ENCODE measurements at places on chromosomes 3 and 15.

DNA sequence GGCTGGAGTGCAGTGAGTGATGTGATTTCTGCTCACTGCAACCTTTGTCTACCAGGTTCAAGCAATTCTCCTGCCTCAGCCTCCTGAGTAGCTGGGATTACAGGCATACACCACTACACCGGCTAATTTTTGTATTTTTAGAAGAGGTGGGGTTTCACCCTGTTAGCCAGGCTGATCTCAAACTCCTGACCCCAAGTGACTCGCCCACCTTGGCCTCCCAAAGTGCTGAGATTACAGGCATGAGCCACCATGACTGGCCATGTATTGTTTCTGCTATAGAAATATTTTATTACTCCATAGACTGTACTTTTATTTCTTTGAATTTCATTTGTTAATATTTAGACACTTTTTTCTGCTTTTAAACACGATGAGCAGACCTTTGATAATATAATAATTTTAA is 60.4 kb downstream of the GTF2E1 start:
- no peak for DNase-seq

DNA sequence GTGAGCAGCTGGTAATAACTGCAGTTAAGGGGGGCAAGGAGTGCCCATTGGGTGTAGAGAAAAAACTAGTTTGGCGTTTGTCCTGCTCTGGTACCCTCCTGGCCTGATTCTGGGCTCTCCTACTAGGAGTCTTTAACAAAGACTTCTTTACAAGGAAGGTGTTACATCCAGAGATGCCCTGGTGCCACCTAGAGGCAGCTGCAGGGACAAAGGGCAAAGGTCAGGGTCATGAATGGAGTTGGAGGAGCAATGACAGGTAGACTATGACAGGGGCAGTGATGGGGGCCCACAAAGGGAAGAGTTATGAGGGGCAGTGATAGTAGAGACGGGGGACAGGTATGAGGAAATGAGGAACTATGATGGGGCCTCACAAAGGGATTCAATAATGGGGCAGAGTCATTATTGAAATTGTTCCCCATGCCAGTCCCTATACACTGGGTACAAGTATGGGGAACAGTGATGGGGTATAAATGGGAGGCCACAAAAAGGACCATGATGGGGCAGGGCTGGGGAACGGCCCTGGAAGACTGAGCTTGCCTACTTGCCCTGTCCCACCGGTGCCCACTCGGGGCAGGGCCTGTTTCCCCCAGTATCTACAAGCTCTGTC is 7.9 kb downstream of the CCDC71 start:
- no peak for DNase-seq

DNA sequence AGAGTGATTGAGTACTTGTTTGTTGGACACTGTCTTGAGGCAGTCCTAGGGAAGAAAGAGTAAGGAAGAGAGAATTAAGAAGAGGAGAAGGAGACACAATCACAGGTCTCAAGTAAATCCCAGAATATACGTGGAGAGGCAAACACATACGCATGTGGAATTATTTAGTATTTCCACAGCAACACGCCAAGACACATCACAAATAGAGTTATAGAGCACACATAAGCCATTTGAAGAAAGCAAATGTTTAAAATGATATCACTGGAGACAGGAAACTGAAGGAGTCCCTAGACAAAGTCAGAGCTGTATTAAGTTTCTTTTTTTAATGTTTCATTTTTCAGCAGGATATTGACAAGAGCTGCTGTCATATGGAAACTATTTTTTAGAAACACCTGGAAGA is 206.1 kb upstream of the LRIG1 start:
- DNase-seq: no peak

DNA sequence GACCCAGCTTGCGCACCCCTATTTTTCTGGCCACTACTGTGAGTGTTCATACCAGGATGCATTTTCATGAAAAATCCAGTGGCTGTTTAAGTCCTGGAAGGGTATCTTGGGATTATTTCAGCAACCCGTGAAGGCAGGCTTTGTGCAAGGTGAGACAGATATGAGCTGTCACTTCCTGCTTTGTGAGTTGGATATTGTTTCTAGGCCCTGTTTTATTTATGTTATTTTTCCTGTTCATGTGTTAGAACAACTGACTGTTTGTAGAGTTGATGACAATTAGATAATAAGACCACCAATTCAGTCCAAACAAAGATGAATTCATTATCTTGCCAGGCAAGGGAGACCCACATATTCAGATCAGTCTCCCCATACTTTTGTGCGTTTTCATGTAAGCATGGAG is 42.5 kb downstream of the ZBTB38 start:
- no peak for DNase-seq

- DNase-seq: no peak
Observed at GRCh38 chr3:61683549-61684236, 122.3 kb downstream of the PTPRG start.

- no peak for DNase-seq
Observed at GRCh38 chr3:161700998-161701397, 204.4 kb downstream of the OTOL1 start.

DNA sequence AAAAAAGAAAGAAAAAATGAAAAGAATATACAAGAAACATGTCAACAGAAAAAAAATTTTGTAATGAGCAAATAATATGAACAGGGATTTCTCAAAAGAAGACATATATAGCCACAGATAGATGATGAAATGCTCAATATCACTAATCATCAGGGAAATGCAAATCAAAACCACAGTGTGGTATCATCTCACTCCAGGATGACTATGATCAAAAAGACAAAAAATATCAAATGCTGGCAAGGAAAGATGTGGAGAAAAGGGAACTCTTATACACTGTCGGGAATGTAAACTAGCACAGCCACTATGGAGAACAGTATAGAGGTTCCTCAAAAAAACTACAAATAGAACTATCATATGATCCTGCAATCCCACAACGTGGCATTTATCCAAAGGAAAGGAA is 94.1 kb downstream of the C3orf70 start:
- DNase-seq: no peak

DNA sequence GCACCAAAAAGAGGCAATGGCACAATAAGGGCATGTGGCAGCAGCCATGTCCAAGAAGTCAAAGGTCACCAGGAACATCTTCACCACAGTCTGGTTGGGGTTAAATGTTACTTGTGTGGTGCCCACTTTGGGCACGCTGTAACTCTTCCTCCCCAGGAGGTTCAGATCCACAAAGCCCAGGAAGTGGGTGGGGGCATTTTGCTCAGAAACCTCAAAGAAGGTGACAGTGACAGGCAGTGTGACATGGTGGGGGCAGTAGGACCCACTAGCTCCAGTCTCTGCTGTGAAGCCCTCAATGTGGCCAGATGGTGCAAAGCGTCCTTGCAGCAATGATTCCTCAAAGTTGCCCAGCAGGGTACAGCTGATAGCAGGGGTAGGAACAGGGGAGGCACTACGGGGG is 5.8 kb downstream of the ZNF80 start:
- DNase-seq: no peak

- DNase-seq: no peak
Observed at GRCh38 chr15:74453925-74454763, 6.8 kb downstream of the UBL7 start.

DNA sequence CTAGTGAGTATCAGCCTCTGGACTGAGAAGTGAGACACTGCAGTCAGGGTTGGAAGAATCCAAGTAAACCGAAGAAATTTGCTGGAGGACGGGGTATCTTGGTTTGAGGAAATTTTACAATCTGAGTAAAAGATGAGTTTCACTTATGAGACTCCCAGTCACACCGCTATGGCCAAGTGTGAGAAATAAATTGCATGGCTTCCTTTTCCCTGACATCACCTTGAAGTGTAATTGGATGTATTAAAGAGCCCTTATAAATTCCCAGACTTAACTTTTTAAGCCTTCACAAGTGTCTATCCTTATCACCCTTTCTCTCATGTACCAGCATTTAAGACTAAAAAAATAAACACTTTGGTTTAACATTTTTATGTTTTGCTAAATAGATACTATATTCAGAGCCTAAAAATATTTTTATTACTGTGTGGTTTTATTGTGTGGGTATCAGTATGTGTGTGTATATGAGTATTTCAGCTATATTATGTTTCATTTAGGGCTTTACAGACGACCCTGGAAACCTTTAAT is 23.8 kb downstream of the USP3 start:
- DNase-seq: no peak

DNA sequence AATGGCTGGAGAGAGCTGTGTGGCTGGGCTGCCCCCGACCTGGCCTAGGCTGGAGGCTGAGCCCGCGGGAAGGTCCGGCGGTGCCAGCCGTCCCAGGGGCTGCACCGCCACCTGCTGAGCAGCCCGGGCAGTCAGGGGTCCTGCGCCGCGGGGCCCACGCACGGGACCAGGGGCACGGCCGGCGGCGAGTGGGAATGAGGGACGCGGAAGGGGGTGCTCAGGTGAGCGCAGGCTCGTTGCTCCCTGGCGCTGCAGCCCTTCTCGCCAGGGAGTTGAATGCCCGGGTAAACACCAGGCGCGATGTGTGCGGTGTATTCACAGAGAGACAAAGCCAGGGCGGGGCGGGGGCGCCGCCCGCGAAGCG is 666 bp upstream of the SEMA3F start:
- DNase-seq: no peak

DNA sequence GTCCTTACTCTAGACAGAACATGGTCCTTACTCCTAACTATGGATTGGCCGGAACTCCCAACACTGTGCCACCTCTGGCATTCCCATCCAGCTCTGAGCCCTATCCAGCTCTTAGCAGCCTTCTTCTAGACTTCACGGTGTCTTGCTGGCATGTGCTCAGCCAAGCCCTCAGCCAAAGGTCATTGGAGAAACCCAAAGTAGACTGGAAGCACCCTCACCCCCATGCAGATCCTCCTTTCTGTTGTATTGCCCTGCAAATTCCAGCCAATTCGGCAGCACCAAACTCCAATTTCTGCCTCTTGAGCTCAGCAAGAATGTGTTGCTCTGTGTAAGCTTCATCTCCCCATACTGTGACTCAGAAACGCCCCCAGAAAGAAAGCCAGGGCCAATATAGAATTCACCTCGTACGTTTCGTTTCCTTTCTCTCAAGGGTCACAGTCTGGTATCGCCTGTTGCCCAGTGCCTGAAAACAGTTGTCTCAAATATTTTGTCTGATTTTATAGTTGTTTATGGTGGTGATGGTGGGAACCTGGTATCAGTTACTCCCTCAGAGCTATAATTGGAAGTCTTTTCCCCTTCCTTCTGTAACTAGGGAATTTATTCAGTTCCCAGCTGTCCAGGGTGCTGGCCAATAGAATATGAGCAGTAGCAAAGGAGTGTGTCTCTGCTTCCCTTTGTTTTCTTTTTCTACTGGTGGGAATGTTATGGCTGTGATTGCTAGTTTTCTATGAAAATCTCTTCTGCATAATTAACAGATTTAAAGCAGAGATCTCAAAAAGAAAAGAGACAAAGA is 28.4 kb upstream of the EPHB3 start:
- no peak for DNase-seq

GRCh38 chr15:52870015-52870414 is 79.9 kb upstream of the ONECUT1 start:
- no peak for DNase-seq

GRCh38 chr3:118531816-118532215 is 502.8 kb downstream of the IGSF11 start:
- DNase-seq: no peak

GRCh38 chr3:43178891-43179366 is 73.0 kb upstream of the POMGNT2 start:
- DNase-seq: no peak

GRCh38 chr3:132561003-132561402 is 36.1 kb upstream of the ACKR4 start:
- no peak for DNase-seq

- DNase-seq: no peak
Observed at GRCh38 chr3:40653001-40653400, 128.2 kb downstream of the ZNF621 start.

DNA sequence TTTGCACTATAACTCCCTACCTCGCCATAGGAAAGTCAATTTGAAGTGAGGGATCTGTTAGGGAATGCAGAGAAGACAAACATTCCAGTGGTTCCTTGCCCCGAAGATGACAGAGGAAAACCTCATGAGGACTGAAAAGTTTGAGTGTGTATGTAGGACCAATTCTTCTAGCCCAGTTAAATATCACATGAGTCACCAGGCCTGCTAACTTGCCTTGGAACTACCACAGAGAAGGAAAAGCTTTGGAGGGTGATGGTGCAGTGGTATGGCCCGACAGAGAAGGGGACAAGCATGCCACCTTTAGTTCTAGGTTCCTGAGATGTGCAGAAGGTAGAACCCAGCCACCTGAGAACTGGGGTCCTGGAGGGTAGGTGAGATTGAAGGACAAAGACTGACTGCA is 2.6 kb upstream of the UPK1B start:
- no peak for DNase-seq

GRCh38 chr3:2452249-2452648 is 353.6 kb downstream of the CNTN4 start:
- no peak for DNase-seq

DNA sequence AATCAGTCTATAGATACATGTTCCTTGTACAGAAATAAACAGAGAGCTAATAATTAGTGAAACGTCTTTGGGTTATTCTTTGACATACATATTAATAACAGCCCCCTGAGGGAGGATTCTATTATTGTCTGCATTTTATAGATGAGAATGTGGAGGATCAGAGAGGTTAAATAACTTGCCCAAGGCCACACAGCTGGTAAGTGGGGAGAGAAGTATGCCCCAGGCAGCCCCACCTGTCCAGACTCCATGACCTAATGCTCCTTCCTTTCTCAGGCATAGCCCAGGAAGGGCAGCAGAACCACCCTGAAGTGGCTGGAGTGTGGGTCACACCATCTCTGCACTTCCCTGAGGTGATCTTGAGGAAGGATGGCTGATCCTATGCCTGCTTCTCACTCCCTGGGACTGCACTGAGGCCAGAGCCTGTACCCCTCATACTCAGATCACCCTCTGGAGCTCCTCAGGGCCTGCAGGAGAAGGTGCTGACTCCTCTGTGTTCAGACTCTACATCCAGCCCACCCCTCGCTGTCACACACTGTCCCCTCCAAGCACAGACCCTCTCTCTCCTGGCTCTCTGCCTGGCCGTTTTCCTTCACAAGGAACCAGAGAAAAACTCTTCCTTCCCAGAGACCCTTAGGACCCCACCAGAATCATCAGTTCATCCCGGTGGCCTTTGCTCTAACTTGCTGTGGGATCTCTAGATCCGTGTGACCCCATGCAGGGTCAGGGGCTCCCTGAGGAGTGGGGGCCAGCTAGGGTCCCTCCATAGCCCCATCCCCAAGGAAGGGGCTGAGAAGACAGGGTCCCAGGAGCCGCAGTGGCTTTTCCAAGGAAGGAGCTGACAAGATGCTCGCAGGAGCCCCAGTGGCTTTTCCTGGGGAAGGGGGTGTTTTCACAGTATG is 4.4 kb upstream of the HHATL start:
- no peak for DNase-seq

DNA sequence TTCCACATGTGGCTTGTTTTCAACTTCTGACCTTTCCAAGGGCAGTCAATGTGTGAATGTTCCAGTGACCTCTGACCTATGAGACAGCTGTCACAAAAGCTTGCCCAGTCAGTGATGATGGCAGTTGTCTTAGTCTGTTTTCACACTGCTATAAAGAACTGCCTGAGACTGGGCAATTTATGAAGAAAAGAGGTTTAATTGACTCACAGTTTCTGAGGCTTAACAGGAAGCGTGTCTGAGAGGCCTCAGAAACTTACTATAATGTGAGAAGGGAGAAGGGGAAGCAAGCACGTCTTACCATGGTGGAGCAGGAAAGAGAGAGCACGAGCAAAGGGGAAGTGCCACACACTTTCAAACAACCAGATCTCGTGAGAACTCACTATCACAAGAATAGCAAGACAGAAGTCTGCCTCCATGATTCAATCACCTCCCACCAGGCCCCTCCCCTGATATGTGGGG is 95.6 kb downstream of the ECT2 start:
- DNase-seq: no peak

- DNase-seq: no peak
Observed at GRCh38 chr15:92949604-92950249, 49.6 kb downstream of the CHD2 start.

- DNase-seq: no peak
Observed at GRCh38 chr3:111750278-111750884, 108.7 kb upstream of the PHLDB2 start.
